ENCODE measurements at places on chromosomes 16 and 17.

DNA sequence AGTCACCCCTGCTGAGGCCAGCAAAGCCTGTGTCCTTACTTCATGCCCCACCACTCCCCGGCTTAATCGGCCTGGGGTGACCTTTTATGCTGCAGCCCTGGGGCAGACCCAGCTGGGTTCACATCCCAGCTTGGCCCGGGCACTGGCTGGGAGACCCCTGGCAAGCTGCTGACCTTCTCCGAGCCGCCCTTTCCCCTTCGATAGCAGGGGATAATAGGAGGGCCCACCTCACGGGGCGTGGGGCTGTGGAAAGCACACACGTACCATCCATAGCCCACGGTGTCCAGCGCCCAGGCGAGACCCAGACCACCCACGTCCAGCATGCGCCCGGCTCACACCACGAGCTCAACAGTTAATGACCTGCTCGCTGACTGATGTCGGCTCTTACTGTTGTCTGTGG, 26.8 kb downstream of the TBC1D16 start:
- DNase-seq = no peak

DNA sequence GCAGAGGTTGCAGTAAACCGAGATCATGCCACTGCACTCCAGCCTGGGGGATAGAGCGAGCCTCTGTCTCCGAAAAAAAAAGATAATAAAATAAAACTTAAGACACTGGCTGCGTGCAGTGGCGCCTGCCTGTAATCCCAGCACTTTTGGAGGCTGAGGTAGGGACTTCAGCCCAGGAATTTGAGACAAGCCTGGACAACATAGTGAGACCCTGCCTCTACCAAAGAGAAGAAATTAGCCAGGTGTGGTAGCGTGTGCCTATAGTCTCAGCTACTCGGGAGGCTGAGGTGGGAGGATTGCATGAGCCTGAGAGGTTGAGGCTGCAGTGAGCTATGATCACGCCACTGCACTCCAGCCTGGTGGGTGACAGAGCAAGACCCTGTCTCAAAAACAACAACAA, 26.6 kb downstream of the RARA start:
- DNase-seq = no peak

DNA sequence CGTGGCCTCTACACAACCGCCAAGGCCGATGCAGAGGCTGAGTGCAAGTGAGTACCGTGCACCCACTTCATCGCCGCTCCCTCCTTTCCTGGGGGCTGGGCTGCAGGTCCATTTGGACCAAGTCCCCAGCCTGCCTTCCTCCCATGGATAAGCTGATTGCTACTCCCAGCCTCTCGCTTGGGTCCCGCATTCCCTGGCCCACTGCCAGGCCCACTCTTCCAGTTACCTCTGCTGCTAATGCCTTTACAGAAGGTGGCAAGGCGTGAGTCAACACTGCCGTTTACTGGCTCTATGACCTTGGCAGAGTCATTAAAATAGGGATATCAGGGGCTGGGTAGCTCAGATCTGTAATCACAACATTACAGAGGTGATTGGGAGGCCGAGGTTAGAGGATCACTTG, 11.2 kb downstream of the SULT1A2 start:
- DNase-seq = no peak

DNA sequence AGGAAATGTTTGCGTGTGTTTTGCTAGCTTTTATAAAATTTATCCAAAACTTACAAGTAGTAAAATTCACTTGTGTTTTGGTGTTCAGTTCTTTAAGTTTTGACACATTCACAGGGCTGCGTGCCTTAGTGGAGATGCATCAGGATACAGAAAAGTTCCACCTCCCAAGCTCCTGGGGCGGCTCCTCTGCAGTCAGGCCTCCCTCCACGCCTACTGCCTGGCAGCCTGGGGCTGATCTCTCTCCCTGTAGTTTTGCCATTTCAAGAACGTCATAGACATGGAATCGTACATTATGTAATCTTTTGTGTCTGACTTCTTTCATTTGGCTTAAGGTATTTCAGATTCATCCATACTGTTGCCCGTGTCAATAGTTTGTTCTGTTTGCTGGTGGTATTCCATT, 27.2 kb upstream of the IRF8 start:
- DNase-seq = no peak

GRCh38 chr17:63445571-63445953, 544 bp downstream of the CYB561 start:
- DNase-seq = no peak

DNA sequence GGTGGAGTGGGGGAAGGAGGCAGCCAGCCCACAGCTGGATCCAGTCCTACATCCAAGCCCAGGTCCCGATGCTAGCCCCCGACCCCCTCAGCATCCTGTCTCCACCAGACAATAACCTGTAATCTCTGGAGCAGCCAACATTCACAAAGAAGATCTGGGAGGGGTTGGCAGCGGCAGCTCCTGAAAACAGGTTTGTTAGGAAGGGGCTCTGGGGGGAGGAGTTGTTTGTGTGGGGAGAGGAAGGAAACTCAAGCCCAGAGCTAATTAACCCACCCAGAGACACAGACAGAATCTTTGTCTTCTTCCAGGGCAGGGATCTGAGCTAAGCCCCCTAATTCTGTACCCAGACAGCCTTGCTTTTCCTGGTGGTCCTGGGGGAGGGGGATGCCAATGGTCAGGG, 4.6 kb upstream of the C17orf113 start:
- no peak for DNase-seq

DNA sequence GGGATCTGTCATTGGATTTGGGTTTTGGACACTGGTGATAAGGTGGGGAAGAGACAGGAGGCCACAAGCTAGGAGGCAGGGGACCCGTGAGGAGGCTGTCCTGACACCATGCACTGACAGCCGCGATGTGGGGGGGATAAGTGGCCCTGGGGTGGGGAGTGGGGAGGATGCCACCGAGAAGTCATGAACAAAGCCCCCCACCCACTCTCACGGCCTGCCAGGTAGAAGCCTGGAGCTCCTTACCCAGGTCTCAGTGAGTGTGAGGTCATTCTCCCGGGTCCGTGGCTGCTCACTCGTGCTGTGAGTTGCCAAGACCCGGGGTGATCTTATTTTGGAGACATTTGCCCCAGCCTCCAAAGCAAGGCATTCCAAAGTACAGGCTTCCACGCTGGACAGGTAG, 165.9 kb upstream of the TNRC6C start:
- DNase-seq = no peak

- no peak for DNase-seq
Measured at GRCh38 chr16:52439171-52439701, 107.7 kb downstream of the TOX3 start.

DNA sequence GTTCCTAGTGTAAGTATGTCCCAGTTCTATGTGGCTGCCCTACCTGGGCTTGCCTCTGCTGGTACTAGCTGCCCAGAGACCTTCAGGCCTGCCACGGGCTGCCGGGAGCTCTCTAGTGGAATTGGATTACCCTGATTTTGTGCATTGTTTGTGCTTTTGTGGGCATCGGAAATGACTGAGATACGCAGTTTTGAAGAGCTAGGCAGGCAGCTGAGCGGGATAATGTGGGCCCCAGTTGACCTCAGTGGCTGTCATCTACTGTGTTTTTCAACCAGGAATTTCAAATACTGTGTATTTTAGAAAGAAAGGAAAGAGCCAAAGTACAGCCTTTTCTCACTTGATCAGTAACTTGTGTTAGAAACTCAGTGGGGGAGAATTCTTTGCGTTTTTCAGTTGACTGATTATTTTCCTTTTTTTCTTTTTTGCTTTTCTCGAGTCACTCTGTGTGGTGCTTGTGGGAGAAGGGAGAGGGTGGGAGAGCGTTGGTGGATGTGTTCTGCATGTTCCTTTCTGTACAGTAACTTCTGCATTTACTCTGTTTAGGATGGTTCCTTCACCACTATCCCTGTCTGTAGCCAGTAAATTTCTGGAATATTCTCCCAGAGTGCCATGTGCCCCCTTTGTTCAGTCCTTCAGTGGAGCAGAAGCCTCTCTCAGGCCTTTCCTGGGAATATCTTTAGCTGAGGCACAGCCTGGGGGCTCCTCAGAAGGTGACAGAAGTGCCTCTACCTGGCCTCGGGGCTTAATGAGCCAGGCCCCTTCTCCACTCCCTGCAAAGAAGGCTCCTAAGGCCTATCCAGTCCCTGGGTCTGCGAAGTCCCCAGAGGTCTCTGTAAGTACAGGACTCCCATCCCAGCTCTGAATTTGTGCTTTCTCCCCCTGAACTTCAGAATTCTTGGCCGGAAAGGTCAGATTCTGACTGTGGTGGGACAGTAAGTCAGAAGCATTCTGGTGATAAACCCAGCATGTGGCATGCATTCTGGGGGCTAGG, 15.0 kb upstream of the SLC12A3 start:
- no peak for DNase-seq

DNA sequence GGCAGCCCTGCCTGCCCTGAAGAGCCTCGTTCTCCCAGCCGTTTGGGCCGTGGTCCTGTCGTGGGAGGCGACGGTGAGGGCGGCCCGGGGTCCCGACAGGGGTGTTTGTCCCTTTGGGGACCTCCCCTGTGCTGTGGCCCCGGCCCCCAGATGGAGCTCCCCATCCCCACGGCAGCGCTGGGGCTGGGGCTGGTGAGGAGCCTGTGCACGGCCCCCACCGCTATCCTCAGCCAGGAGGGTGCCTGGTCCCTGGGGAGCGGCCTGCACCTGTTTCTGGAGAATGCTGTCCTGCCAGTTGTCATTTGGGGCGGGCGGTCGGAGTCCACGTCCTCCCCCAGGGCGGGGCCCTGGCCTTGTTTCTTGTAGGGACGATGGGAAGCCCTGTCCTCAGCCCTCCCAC, 6.6 kb downstream of the CAPN15 start:
- DNase-seq = no peak

DNA sequence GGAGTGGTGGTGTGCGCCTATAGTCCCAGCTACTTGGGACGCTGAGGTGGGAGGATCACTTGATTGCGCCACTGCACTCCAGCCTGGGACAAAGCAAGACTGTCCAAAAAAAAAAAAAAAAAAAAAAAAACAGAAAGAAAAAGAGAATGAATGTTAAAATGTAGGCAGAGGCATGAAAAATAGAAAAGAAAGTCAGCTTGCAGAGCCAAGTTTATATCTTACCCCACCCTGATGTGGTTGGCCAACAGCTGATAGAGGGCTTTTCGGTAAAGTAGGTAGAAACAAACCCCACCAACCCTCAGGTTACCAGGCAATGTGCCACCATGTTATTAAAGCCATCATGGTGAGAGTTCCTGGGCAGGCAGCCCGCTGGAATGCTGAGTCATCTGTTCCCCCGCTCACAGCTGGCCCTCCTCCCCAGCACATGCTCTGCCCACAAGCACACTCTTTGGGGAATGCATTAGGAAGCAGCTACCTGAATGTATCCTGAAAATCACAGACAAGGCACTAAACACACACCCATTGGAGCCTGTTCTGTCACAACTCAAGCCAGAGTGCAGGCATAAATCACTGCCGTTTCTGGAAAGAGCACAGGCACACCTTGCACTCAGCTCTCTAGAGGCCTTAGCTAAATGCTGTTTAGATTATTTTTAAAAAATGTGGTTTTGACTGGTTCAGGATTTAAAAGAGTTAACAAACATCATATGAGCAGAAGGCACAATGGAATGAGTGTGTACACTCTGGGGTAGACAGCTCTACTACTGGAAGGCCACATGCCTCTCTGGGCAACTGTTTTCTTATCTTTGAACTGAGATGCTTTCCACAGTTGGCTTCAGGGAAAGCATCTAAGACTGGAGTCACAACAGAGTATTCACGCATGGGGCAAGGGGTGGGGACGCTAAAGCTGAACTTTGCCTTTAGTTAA, 128.5 kb downstream of the PARN start:
- no peak for DNase-seq

GRCh38 chr16:84597528-84597896, 20.4 kb downstream of the COTL1 start:
- no peak for DNase-seq

- DNase-seq = no peak
Measured at GRCh38 chr16:66616592-66616991, 12.1 kb downstream of the CMTM3 start.

GRCh38 chr17:52419229-52419641, 260.7 kb upstream of the CA10 start:
- DNase-seq = no peak

DNA sequence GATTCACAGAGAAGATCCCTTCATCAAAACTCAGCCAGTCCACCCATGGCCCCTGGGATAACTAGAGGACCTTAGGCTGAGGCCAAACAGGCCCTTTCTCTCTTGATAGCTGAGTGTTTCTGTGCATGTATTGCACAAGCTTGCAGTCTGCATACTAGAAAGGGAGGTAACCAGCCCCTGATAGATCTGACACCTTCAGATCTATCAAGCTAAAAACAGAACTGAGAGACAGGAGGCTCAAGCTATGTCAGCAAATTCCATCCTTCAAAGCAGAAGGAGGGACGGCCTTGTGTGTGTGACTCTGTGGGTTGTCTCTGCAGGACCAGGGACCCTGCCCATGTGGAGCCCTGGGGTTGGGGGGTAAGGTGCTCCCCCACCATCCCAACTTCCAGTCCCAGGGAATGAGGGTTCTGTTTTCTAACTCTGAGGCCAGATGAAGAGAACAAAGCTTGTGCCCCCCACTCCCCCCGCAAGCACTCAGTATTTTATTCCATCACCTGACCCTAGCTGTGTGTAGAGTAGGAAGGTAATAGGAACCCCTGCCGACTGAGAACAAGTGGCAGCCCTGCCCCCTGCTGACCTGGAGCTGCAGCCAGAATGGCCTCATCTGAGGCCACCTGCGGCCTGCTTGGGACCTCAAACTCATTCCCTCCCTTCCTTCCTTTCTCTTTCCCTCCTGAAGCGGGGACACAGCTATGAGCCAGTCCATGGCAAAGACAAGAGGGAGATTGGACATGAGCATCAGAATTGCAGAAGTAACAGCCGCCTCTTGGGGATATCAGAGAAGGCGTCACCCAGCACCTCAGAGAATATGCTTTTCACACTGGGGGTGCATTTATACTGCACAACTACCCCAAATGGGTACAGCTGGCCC, 63.8 kb downstream of the SMPD3 start:
- no peak for DNase-seq

GRCh38 chr17:31002047-31002446, 31.2 kb downstream of the RNF135 start:
- no peak for DNase-seq

GRCh38 chr17:13593757-13594156, 8.0 kb downstream of the HS3ST3A1 start:
- DNase-seq = no peak

GRCh38 chr17:73430165-73430680, 118.4 kb upstream of the CDC42EP4 start:
- no peak for DNase-seq

- no peak for DNase-seq
Measured at GRCh38 chr16:1330260-1330914, 3.1 kb upstream of the BAIAP3 start.

GRCh38 chr17:4948931-4949320, 596 bp upstream of the PFN1 start:
- no peak for DNase-seq

DNA sequence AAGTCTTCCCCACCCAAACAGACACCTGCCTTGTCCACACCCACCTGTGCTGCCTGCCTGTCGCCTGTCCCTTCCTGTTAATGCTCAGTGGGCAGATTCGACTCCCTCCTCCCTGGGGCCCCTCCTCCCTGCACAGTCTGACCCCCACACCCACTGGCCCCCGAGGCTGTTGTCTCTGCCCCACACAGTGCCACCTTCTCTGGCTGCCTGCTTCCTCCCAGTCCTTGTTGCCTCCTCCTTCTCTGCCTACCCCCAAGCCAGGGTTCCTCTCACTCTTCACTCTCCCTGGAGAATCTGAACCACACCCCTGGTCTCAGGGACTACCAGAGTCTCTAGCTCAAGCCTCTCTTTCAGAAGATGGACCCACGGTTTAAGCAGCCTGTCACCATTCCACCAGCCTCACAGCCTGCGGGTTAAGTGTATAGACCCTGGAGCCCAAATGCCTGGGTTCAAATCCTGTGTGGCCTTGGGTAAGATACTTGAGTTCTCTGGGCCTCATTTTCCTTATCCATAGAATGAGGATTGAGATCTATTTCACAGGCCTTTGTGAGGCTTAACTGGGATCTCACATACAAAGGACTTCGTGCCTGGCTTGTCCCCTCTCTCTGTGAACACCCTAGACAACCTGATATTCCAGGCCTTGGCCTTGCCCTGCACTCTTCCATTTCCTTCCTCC, 3.8 kb upstream of the ARHGAP23 start:
- no peak for DNase-seq
